ENCODE measurements at places on chromosomes 3 and 15.

DNA sequence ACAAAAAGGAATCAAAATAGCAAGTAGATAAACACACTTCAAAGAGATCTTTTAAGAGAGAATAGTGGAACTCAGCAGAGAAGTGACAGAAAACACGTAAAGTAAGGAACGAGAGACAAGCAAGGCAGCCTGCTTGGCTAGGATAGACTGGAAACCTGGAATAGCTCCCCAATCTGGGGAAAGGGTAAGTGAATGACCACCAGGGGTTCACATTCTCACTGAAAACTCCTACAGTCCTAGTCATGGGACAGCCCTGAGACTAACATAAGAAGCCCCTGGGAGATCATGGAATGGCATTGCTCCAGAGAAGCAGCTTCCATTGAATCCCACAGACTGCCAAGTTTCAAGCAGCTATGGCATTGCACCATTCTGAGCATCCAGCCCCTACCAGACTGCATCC, 363.6 kb upstream of the ARPP21 start:
- no peak for DNase-seq

GRCh38 chr3:86930181-86930580, 60.8 kb downstream of the VGLL3 start:
- DNase-seq: no peak

- no peak for DNase-seq
Measured at GRCh38 chr15:96334017-96334704, 3.7 kb downstream of the NR2F2 start.

- no peak for DNase-seq
Measured at GRCh38 chr3:187210545-187211327, 13.4 kb downstream of the RTP1 start.

GRCh38 chr3:9653565-9654248, 4.4 kb downstream of the MTMR14 start:
- no peak for DNase-seq

DNA sequence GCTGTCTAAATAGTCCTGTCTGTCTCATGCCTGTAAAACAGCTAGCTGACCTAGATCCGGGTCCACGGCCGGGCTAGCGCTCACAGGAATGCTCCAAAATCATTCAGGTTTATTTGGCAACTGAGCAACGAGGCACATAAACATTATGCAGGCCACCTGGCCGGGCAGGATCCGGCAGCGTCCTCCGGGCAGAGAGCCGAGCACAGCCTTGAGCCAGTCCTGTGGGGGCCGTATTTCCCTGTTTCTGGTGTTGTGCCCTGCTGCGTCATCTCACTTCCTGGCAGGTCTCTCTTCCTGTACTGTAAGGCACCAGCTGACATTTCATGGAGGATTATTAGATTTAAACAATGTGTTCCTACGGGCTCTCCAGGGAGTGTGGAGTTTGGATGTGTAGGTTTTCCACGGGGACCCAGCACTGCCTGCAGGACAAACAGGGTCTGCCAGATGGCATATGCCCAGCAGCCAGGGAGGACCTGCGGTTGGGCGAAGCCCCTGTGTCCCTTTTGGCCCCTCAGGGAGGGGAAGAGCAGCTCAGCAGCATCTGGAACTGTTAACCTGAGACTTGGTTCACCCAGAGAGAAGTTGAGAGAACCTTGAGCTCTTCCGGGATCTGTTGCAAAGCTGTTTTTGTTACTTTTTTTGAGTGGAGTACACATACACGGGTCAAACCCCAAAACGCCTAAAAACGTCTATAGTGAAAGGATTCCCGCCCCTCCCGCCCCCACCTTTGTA, 16.6 kb upstream of the LRRK1 start:
- DNase-seq: no peak

DNA sequence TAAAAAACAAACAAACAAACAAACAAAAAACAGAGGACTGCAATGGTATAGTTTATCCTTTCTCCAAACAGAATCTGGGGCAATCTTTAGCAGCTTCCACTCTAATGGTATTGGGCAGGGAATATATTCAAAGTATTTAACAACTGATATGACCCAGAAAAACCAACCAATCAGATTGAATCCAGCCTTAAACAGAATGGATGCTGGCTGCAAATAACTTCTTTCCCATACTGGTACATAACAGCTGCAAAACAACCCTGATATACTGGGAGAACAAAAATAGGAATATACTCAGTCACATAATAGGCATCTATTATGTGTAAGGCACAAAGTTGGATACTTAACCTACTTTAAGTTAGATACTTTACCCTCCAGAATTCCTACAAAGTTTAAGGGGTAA, 49.1 kb downstream of the UBR1 start:
- no peak for DNase-seq

DNA sequence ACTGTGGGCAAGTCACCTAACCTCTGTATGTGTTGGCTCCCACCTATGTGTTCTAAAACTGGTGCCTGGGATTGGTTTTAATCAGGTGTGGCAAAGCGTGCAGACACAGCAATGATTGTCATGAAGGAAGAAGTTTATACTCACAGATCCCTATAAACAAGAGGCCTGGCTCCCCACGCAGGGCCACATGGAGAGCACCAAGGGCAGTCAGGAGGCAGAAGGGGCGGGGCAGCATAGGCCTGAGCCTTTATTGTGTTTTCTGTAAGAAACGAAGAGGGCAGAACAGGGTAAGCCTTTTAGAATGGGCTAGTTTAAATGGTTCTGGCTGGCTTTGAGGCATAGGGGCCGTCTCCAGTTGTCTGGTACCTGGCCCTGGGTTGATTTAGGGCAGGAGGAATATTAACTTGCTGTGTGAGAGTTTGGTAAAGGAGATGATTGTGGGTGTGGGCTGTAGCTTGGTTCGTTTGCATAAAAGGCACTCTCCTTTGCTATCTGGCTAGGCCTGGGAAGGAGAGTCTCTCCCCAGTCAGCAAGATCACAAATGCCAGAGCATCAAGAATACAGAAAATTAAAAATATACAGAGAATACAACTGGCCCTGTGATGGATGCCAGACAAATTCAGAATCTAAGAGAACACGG, 2.2 kb upstream of the FBXW12 start:
- DNase-seq: no peak

GRCh38 chr3:55491296-55491816, 4.2 kb upstream of the WNT5A start:
- no peak for DNase-seq

DNA sequence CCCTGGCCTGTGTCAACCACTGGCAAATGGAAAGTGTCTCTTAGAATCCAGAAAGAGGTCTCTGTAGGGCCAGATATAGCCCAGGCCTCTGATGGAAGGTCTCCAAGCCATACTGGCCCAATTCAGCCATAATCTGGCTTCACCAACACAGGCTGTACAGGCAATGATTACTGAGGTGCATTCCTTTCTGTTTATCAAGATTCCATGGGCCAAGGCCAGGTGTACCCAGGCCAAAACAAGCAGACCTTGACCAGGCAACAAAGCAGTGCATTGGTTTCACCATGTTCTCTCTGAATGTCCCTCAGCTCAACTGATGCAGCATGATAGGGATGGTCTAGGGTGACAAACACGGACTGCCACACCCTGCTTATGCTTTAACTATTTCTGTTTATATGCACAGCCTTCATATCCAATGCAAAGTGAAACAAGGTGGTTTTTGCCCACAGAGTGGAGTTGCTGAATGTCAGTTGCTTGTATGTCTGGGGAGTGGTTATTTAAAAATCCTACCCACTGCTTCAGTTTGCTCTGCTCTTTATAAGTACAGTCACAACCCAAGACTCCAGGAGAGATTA, 25.2 kb downstream of the CCNL1 start:
- DNase-seq: no peak

DNA sequence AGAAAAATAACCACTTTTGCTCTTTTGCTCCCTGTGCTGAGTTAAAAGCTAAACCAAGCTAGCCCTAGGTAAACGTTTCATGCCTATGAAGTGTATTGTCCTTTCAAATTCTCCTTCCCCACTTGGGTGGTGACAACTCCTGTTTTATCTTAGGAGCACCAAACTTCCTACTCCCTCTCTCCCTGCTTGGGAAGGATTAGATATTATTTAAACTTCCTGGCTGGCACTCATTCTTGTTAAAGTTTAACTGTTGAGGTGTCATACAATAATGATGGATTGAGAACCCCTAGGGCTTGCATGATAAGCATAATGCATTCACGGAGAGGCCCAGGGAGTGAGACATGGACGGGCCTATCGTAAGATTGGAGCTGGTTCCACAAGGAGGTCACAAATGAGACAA, 29.5 kb downstream of the B4GALT4 start:
- DNase-seq: no peak

DNA sequence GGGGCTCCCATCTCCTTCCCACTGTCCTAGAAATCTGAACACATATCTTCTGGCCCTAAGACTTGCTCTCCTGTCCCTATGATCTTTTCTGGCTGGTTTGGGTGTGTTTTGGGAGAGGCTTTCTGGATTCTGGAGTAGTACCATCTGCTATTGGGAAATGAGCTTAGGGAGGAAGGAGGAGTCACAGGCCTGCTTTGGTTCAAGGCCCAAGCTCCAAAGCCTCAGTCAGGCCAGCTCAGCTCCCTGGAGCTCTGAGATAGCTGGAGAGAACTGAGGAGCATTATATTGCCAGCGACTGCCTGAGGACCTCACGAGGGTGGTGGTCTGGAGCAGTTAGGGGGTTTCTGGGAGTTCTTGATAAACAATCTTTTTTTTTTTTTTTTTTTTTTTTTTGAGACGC, 18.7 kb downstream of the RASGRF1 start:
- DNase-seq: no peak

DNA sequence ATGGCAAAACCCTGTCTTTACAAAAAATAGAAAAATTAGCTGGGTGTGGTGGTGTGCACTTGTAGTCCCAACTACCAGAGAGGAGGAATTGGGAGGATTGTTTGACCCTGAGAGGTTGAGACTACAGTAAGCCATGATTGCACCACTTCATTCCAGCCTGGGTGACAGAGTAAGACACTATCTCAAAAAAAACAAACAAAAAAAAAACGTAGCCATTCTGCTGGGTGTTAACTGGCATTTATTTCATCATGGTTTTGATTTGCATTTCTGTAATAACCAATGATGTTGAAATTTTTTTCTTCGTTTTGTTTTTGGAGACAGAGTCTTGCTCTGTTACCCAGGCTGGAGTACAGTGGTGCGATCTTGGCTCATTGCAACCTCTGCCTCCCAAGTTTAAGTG, 63.3 kb downstream of the RPLP1 start:
- no peak for DNase-seq

- no peak for DNase-seq
Measured at GRCh38 chr3:188046561-188047211, 107.3 kb upstream of the LPP start.

DNA sequence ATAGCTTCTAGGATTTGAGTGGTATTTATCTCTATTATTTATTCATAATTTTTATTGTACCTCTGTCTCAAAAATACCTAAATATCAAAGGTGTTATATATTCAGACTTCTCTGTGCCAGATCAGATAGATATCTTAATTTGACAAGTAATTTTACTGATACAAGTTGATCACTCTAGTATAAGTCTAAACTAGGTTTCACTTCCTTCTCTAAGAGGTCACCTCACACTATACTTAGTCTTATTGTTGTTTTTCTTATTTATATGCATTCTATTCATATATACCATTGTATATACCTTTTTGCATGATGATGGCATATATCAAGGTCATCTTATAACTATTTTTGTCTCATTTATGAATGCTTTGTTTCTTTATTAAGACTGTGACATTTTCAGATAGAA, 26.4 kb upstream of the HGD start:
- no peak for DNase-seq

GRCh38 chr3:72969766-72970165, 26.8 kb upstream of the PPP4R2 start:
- no peak for DNase-seq
